Right renal pelvis (tissue), 4 donors: ENCODE measurements at places on chromosomes 2 and 18. TPM values are rescaled to one million over a fixed set of nuclear protein-coding genes. Genes with fewer than 3 reads are reported as not detected.
A peak's percentile ranks its signal among the peaks of the same experiment; 100 is the strongest.

Gene IL1RN
- polyA plus RNA-seq: 5.9 TPM

GRCh38 chr2:153068052-153068451 lies 349.6 kb downstream of the ARL6IP6 start:
- DNase-seq: no peak

- DNase-seq: no peak
Observed at GRCh38 chr2:139963863-139964355, 1183.7 kb upstream of the NXPH2 start.

- no peak for DNase-seq
Observed at GRCh38 chr2:155965415-155966063, 367.0 kb downstream of the NR4A2 start.

Gene PROC
- 4.4 TPM for polyA plus RNA-seq

Gene NCKAP1
- 113 TPM for polyA plus RNA-seq

DNA sequence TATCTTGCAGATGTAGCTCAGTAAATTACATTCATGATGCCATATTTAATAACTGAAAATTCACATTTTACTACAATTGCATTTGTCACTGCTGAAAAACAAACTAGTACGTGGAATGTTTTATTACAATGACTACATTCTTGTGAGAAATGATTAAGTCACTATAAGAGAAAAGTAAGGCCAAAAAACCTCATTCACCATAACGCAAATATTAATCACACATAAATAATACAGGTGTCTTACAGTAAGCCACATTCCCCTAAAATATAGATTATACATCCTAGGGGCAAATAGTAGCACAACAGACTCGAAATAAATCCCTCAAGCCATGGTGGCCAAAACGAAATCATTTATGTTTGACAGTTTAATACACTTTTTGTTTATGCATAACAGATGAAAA lies 460.6 kb downstream of the NR4A2 start:
- DNase-seq: no peak

- no peak for DNase-seq
Observed at GRCh38 chr2:6312367-6312766, 553.3 kb downstream of the CMPK2 start.

Gene TDRD15
- 0.01 TPM for polyA plus RNA-seq

GRCh38 chr2:39033980-39034379 lies 86.9 kb downstream of the SOS1 start:
- no peak for DNase-seq

- peak; percentile 12 for DNase-seq
Observed at GRCh38 chr18:75070625-75071483, 138.1 kb downstream of the PTGR3 start.

DNA sequence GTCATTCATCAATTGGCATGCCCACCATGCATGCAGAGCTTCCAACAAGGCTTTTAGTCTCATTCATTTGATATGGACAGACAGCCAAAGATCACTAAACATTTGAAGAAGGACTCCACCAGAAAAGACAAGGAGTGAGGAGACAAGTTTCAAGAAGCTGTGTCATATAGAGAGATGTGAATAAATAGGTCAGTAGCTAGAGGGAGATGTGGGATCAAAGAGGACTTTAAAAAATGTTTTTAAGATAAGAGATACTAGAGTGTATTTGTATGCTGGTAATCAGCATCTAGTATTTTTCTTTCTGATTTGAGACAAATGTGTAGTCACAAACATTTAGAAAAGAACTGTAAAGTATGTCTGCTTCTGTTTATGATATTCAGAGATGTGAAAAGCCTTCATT lies 48.5 kb downstream of the ANTXR1 start:
- no peak for DNase-seq

DNA sequence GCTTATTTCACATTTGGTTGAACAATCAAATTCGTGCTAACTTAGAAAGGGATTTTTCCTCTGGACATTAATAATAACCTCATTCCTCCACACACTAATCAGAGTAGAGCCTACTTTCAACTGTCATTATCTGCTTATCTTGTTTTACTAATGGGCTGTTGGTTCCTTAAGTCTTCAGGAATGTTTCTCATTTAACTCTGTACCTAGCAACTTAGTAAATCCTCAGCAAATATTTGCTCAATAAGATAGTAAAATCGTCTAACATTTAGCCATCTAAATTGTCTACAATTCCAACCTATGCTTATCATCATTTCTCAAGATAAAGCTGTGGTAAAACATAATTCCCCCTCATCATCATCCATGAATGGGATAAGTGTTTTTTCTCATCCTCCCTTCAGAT lies 98.1 kb downstream of the CDH2 start:
- no peak for DNase-seq

Gene CD226
- polyA plus RNA-seq: 1.8 TPM

GRCh38 chr2:48715956-48716355 lies 39.6 kb downstream of the LHCGR start:
- no peak for DNase-seq

- no peak for DNase-seq
Observed at GRCh38 chr2:26077291-26077690, 43.4 kb downstream of the RAB10 start.
